ENCODE measurements at places on chromosomes 16 and 17.

- peak; percentile 72 for DNase-seq
Measured at GRCh38 chr17:7835814-7836595, 2.0 kb downstream of the KDM6B start.

GRCh38 chr16:50266337-50267091 lies at the start of gene ADCY7:
ADCY7 (plus strand) TSS chr16:50266551; CDS start chr16:50288180, 21,629 bp downstream.
- peak; percentile 76 for DNase-seq

DNA sequence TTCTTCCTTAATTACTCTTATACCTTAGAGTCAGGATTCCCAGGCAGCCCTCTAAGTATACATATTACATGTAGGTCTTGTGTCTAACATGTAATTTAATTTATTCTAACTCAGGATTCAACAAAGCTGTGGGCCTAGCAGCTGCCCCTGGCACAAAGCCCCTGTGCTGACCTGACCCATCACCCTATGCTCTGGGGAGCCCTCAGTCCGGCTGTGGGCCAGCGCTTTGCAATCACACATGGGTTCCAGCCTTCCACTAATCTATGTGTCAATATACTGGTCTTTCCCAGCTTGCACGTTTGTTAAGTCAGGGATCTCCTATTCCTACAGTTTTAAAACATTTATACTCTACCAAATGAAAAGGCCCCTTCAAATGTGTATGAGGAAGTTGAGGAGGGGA lies 62.7 kb upstream of the SREBF1 start:
- DNase-seq, result no peak

DNA sequence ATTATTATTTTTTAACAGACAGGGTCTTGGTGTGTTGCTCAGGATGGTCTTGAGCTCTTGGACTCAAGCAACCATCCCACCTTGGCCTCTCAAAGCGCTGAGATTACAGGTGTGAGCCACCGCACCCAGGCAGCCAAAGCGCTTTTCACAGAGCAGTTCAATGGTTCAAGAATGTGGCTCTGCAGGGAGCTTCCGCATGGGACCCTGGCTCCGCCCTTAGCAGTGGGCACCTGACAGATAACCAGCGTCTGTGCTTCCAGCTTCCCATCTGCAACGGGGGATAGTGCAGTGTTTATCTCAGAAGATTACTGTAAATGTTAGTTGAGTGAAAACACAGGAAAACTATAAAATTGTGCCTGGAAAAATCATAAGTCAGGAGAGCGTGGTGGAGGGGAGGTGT lies 99.4 kb downstream of the KCNJ12 start:
- no peak for DNase-seq

GRCh38 chr16:84058664-84059063 lies 16.1 kb upstream of the SLC38A8 start:
- DNase-seq, result no peak

GRCh38 chr17:68527314-68527713 lies 15.1 kb downstream of the PRKAR1A start:
- no peak for DNase-seq

GRCh38 chr16:87498324-87499188 lies 5.7 kb upstream of the ZCCHC14 start:
- no peak for DNase-seq

DNA sequence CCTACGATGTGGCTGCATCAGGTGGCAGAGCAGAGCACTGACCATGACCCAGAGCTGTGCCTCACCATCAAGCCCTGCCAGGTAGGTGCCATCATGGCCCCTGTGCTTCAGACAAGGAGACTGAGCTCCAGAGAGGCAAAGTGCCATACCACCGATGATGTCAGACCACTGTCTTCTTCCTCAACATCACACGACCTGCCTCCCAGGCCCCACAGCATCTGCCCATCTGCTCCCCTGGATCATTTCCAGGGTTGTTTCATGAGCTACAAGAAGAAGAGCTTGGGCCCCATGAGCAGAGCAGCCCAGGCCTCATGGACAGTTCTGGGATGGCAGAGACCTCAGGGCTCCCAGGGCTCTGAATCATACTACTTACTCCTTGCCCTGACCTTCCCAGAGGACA lies 9.9 kb downstream of the XYLT1 start:
- DNase-seq, result no peak

GRCh38 chr17:65588181-65588808 lies 26.8 kb upstream of the AXIN2 start:
- DNase-seq, result peak; percentile 32

DNA sequence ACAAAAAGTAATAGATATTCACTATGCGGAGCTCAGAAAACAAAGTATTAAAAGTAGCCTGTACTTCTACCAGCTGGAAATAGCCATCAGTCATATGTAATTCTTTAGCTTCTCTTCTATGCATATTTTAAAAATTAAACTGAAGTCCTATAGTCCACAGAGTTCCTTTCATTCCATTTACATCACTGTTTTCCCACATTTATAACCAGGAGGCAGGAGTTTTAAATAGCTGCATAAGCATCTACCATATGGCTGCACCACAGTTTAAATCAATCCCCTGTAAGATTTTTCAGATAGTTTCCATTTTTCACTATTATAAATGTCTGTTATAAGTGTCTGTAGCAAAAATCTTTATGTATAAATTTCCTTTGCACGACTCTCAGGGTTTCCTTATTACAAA lies 45.1 kb downstream of the ZFHX3 start:
- peak; percentile 31 for DNase-seq

DNA sequence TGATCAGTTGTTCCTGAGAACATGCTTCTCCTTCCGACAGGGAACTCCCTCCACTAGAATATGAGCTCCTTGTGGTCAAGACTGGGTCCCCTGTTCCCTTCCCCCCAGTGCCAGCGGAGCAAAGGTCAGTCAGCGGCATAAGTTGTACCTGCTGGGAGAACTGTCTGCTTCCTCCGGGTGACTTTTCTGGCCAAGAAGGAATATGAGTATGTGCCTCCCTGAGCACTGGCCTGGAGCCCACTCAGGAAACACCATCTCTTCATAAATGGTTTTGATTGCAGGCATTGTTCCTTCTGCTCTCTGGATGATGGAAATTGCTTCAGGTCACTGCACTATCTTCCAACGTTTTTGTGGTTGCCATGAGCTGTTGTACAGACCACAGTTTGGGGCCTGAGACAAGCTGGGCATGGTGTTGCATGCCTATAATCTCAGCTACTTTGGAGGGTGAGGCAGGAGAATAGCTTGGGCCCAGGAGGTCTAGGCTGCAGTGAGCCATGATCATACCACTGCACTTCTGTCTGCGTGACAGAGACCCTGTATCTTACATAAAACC lies 2.9 kb upstream of the P4HB start:
- DNase-seq, result peak; percentile 25

DNA sequence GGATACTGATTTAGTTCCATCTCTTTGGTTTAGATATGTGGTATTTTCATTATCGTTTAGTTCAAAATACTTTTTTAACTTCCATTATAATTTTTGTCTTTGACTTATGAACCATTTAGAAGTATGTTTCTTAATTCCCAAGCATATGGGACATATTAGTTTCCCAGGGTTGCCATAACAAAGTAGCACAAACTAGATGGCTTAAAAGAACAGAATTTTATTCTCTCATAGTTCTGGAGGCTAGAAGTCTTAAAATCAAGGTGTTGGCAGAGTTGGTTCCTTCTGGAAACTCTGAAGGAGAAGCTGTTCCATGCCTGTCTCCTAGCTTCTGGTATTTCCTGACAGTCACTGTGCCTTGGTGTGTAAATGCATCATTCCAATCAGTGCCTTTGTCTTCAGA lies 291.5 kb upstream of the AXIN2 start:
- no peak for DNase-seq

GRCh38 chr16:89357055-89357816 lies 133.1 kb downstream of the ANKRD11 start:
- DNase-seq, result no peak

DNA sequence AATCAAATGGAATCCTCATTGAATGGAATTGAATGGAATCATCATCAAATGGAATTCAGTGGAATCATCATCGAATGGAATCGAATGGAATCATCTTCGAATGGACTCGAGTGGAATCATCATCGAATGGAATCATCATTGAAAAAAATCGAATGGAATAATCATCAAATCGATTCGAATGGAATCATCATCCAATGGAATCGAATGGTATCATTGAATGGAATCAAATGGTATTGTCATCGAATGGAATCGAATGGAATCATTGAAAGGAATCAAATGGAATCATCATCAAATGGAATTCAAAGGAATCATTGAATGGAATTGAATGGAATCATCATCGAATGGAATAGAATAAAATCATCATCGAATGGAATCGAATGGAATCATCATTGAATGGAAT lies 619.3 kb downstream of the TP53TG3F start:
- DNase-seq, result peak; percentile 27

DNA sequence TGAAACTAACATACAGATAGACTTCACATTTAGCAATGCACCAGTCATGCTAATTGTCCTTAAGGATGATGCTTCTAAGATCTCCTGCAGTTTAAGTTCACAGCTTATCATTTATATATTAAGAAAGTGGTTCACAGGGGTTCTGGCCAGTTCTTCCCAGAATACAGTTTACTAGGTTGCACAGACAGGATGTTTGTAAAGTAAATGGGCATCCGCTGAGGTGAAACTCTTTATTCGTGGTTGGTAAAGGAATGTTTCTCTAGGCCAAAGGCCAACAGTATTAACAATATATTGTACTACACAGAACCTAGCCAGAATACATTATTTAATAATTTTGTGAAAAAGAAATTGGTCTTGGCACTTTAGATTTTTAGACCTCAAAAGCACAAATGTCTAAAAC lies 1427.3 kb downstream of the CDH8 start:
- peak; percentile 39 for DNase-seq

GRCh38 chr17:47882247-47882646 lies 13.8 kb upstream of the SP2 start:
- no peak for DNase-seq

GRCh38 chr17:74217888-74218287 lies 4.5 kb downstream of the TTYH2 start:
- no peak for DNase-seq

GRCh38 chr16:30085247-30085646 lies 6.5 kb downstream of the TBX6 start:
- DNase-seq, result no peak

- DNase-seq, result no peak
Measured at GRCh38 chr16:79909571-79909970, 309.0 kb upstream of the MAF start.

DNA sequence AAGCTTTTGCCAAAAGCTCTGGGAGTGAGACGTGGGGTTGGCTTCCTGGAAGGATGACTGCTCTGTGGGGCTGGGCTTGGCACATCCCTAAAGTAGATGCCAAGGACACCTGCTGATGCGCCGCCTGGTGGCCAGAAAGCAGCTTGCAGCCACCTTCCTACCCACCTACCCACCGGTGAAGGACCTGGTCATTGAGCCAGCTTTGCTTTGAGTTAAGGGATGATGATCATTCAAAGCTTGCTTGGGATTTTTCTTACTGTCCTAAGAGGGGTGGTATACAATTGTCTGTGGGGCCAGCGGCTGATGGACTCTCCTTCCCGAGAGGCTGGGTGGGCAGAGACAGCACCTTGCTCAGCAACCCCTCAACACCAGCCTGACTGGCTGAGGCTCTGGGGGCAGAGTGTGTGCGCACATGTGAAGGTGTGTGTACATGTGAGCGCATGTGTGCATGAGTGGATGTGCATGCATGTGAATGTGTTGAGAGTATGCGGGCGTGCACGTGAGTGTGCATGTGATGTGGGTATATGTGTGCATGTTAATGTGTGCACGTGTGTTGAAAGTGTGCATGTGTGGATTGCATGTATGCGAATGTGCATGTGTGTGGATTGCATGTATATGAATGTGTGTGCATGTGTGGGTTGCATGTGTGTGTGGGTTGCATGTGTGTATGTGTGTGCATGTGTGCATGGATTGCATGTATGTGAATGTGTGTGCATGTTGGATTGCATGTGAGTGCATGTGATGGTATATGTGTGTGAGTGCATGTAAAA lies 18.6 kb downstream of the C1QTNF1 start:
- DNase-seq, result no peak
